ENCODE measurements at places on chromosomes 6 and 20. TPM values are rescaled to one million over a fixed set of nuclear protein-coding genes. Genes with fewer than 3 reads are reported as not detected.

- H3K4me1 ChIP-seq, result peaks cover 24% of the 10 kb centered on the region
- H3K36me3 ChIP-seq, result no peaks in the 10 kb centered on the region
- DNase-seq, result peak; percentile 97
- peak overlapping the region; percentile 83 for H3K4me3 ChIP-seq
- peak overlapping the region; percentile 89 for H3K27ac ChIP-seq
Measured at GRCh38 chr6:166998256-166999144, 697 bp upstream of the CEP43 start.

DNA sequence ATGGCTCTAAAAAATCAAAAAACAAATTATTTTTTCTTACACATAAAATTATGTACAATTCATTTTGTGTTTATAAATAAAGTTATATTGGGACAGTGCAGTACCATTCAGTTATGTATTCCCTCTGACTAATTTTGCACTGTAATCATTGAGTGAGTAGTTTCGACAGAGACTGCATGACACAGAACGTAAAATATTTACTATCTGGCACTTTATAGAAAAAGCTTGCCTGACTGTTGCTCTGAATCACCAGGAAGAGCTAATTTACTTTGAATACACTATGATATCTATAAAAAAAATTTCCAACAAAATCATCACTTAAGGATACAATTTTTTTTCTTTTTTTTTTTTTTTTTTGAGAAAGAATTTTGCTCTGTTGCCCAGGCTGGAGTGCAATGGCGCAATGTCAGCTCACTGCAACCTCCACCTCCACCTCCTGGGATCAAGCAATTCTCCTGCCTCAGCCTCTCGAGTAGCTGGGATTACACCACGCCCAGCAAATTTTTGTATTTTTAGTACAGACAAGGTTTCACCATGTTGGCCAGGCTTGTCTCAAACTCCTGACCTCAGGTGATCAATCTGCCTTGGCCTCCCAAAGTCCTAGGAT is 11.0 kb upstream of the KHDC1L start:
- DNase-seq, result no peak

GRCh38 chr6:73655341-73655917 is 1.6 kb upstream of the SLC17A5 start:
- H3K4me1 ChIP-seq, result peaks cover 24% of the 10 kb centered on the region
- no peak overlapping the region for H3K4me3 ChIP-seq
- H3K36me3 ChIP-seq, result no peaks in the 10 kb centered on the region
- DNase-seq, result no peak
- no peak overlapping the region for H3K27ac ChIP-seq

GRCh38 chr6:51282026-51282425 is 463.4 kb downstream of the TFAP2B start:
- no peaks in the 10 kb centered on the region for H3K27me3 ChIP-seq
- no peaks in the 10 kb centered on the region for H3K4me1 ChIP-seq
- no peak overlapping the region for H3K27ac ChIP-seq
- DNase-seq, result no peak
- H3K36me3 ChIP-seq, result no peaks in the 10 kb centered on the region
- H3K4me3 ChIP-seq, result no peak overlapping the region

PRDM1 gene
- 0.15 TPM for total RNA-seq

EGFL8 gene
- 14.3 TPM for total RNA-seq

GRCh38 chr6:133309579-133309978 is 68.4 kb downstream of the EYA4 start:
- peaks cover 2% of the 10 kb centered on the region for H3K36me3 ChIP-seq
- no peak for DNase-seq
- H3K27ac ChIP-seq, result peak overlapping the region; percentile 33
- peaks cover 6% of the 10 kb centered on the region for H3K4me1 ChIP-seq

DNA sequence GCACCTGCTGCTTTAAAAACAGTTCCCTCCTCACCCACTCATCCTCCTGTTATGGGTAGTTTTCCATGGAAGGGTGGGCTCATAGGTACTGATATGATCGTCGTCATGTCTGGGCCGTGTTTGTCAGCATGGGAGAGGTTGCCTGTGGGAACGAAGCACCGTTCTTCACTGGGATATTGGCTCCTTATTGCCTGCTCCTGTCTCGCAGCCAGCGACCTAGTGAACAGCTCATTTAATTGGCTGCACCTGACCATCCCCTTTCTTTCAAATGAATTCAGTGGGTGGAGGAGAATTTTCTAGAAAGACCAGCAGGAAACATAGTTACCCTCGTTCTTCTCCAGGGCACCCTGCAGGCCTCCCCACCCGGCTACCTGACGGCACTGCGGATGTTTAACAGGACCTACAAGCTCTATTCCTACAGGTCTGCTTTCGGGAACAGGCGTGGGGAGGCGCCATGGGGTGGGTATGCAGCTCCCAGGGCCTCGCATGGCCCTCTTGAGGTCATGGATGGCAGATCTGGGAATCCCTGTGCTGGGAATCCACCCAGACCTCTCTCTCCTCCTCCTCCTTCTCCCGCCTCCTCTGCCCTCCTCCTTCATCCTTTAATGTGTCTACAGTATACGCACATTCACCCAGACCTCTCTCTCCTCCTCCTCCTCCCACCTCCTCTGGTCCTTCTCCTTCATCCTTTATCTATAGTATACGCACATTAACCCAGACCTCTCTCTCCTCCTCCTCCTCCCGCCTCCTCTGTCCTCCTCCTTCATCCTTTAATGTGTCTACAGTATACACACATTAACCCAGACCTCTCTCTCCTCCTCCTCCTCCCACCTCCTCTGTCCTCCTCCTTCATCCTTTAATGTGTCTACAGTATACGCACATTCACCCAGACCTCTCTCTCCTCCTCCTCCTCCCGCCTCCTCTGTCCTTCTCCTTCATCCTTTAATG is 21.9 kb downstream of the ENTPD6 start:
- H3K4me1 ChIP-seq, result peaks cover 18% of the 10 kb centered on the region
- H3K27ac ChIP-seq, result no peak overlapping the region
- no peak for DNase-seq
- no peaks in the 10 kb centered on the region for H3K27me3 ChIP-seq

DNA sequence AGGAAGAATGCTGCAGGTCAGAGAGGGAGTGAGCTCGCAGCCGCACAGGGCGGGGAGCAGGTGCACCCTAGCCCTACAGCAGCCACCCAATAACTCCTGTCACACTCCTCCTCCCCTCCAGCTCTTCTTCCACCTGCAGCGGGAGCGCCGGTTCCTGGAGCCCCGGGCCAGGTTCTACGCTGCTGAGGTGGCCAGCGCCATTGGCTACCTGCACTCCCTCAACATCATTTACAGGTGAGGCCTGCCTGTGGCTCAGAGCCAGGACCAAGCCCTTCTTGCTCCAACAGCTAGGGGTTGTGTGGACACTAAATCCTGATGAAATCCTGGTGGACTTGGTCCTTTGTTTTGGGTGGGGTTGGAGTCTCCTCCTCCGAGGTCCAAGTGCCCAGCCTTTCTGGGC is 11.7 kb downstream of the SGK2 start:
- H3K27me3 ChIP-seq, result no peaks in the 10 kb centered on the region
- no peak for DNase-seq
- no peaks in the 10 kb centered on the region for H3K36me3 ChIP-seq

GDAP1L1 gene
- total RNA-seq, result not detected

EYA4 gene
- total RNA-seq, result 1.7 TPM

GABRR1 gene
- total RNA-seq, result not detected

DNA sequence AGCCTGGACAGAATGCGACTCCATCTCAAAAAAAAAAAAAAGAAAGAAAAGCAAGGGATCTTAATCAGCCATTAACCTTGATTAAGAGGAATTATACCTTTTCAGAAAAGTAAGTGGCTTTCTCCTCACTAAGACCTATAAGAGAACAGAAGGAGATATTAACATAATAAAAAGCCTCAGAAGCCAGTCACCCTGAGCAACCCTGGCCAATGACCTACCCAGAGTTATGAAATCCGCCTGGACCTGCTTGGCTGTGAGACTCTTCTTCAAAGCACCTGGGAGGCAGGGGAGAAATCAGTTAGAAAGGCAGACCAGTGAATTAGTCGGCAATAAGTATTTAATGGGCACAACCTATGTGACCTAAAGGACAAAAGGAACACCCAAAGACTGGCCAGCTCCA is 32.7 kb upstream of the C20orf203 start:
- H3K27ac ChIP-seq, result no peak overlapping the region
- no peaks in the 10 kb centered on the region for H3K27me3 ChIP-seq
- H3K4me1 ChIP-seq, result peaks cover 21% of the 10 kb centered on the region
- no peak for DNase-seq
- H3K4me3 ChIP-seq, result no peak overlapping the region

GRCh38 chr20:4018023-4018748 is 2.8 kb upstream of the RNF24 start:
- H3K27ac ChIP-seq, result no peak overlapping the region
- H3K27me3 ChIP-seq, result no peaks in the 10 kb centered on the region
- no peak overlapping the region for H3K4me3 ChIP-seq
- H3K36me3 ChIP-seq, result no peaks in the 10 kb centered on the region
- peaks cover 25% of the 10 kb centered on the region for H3K4me1 ChIP-seq

DNA sequence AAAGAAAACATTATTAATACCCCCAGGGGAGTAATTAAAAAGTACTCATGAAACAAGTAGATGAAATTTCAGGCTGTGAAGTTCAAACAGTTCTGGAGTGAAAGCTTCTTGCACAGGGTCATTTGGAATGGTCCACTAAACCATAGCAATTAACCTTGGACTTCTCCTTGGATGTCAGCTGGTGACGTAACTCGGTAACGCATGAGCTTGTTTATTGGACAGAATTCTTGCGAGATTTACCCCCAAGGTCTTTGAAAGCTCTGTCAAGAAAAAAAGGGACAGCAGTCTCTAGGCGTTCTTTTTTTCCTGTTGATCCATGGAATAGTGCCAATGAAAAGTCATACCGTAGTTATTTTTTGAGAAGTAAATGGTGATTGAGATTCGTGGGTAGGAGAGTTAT is 2.2 kb downstream of the CD83 start:
- no peak overlapping the region for H3K4me3 ChIP-seq
- no peak overlapping the region for H3K27ac ChIP-seq
- peaks cover 13% of the 10 kb centered on the region for H3K4me1 ChIP-seq

DNA sequence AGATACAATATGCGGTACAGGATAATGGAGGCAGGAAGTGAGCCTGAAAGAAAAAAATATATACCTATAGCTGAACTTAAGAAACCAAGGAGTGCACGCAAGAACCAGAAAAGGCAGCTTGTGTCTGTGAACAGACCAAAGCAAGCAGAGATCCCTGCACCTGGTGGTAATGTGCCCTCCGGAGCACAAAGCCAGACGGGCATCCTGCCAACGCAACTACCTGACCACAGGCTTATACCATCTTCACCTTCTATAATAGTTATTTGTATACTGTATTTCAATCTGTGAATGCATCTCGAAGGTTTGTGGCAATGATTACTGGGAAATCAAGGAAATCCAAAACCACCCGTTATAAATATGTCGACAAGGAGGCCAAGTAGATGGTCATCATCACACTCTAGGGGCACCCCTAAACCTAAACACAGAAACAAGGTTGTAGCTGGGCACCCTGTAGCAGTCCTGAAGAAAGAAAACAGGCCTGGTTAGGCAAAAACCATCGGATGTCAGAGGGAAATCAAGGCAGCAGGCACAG is 801 bp downstream of the FBXL4 start:
- H3K4me3 ChIP-seq, result peak overlapping the region; percentile 91
- DNase-seq, result no peak
- H3K27ac ChIP-seq, result peak overlapping the region; percentile 86
- H3K36me3 ChIP-seq, result peaks cover 1% of the 10 kb centered on the region
- peaks cover 32% of the 10 kb centered on the region for H3K4me1 ChIP-seq

CNKSR3 gene
- 11.5 TPM for total RNA-seq

DNA sequence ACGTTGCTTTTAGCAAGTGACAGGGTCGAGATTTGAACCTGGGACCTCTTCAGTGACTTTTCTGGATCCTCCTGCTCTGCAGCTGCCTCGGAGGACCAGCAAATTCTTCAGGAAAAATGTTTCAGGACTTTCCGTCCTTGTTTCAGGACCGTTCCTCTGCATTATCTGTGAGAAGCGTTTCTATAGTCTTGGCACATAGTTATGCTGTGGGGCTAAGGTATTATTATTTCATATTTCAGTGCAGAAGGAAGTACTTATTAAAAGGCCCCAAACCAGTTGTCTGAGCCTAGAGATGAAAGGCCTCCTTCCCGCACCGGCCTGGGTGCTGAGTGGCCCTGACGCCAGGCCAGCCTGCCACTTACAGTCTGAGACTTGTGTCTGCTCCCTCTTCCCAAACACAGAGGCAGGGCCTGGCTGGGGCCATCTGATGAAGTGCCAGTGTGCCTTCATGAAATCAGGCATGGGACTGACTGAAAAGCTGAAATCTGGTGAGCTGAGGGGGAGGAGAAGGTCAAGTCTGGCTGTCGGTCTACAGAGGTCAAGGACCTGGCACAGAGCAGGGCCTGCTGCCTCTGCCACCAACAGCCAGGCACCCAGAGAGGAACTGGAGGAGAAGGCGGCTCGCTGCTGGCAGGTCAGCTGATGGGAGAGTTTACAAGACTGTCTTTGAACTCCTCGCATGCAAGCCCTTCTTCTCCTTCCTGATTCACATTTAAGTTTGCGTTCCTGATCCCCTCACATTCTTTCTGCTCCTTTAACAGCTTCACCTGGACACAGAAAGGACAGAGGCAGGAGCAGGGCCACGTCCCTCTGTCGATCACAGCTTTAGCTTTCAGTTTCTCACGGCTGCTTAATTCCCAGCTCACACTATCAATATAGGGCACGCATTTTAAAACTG is 8.9 kb upstream of the QKI start:
- H3K4me1 ChIP-seq, result peaks cover 19% of the 10 kb centered on the region
- no peak for DNase-seq
- no peaks in the 10 kb centered on the region for H3K27me3 ChIP-seq
- H3K4me3 ChIP-seq, result peak overlapping the region; percentile 61

DNA sequence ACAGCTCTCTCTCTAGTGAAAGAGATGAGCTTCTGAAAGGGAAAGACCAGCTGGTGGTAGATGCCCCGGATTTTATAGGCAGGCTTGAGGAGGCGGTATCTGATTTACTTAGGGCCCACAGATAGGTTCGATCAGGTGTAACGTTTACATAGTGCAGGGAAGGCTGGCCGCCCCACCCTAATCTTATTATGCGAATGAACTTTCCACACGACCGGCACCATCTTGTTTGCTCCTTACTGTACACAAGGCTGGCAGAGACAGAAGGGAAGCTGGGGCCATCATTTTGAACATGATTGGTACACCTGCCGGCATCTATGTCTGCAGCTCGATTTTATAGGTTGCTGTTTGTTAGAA is 212.0 kb upstream of the JARID2 start:
- no peak overlapping the region for H3K27ac ChIP-seq
- no peak overlapping the region for H3K4me3 ChIP-seq
- H3K36me3 ChIP-seq, result no peaks in the 10 kb centered on the region
- H3K27me3 ChIP-seq, result peaks cover 1% of the 10 kb centered on the region

GRCh38 chr6:165717732-165718465 is 54.9 kb upstream of the PDE10A start:
- H3K4me3 ChIP-seq, result no peak overlapping the region
- H3K27me3 ChIP-seq, result peaks cover 8% of the 10 kb centered on the region
- peaks cover 39% of the 10 kb centered on the region for H3K4me1 ChIP-seq
- H3K36me3 ChIP-seq, result no peaks in the 10 kb centered on the region

- peaks cover 3% of the 10 kb centered on the region for H3K4me1 ChIP-seq
- no peaks in the 10 kb centered on the region for H3K36me3 ChIP-seq
- peaks cover 33% of the 10 kb centered on the region for H3K27me3 ChIP-seq
- DNase-seq, result no peak
- H3K4me3 ChIP-seq, result no peak overlapping the region
Measured at GRCh38 chr6:6823568-6824224, 235.2 kb downstream of the LY86 start.

- no peak overlapping the region for H3K27ac ChIP-seq
- no peak overlapping the region for H3K4me3 ChIP-seq
- H3K27me3 ChIP-seq, result peaks cover 1% of the 10 kb centered on the region
- H3K4me1 ChIP-seq, result no peaks in the 10 kb centered on the region
Measured at GRCh38 chr20:21656308-21657067, 49.0 kb upstream of the PAX1 start.

- DNase-seq, result no peak
- H3K27ac ChIP-seq, result no peak overlapping the region
- no peak overlapping the region for H3K4me3 ChIP-seq
Measured at GRCh38 chr6:160131636-160132296, 10.2 kb downstream of the SLC22A1 start.

All from chondrocyte (in vitro differentiated cells).